Cerebellum (tissue), 4 donors: ENCODE measurements at places on chromosomes 1 and 21.

DNA sequence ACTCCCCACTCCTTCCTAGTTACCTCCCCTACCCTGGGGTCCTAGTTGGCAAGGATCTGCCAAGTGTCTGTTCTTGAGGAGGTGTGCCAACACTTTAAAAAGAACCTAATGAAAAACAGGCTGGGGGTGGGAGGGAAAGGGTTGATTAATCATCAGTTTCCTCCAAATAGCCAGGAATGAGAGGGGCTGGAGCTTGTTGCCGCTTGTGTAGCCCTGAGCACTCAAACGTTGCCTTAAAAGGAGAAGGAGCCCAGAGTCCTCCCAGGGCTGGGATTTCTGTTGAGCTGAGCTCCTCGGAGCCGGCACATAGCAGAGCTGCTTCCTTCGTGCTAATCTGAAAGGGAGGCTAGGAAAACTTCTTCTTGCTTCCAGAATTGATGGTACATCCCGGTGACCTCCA lies 15.9 kb downstream of the SHISA4 start:
- no peak for DNase-seq

DNA sequence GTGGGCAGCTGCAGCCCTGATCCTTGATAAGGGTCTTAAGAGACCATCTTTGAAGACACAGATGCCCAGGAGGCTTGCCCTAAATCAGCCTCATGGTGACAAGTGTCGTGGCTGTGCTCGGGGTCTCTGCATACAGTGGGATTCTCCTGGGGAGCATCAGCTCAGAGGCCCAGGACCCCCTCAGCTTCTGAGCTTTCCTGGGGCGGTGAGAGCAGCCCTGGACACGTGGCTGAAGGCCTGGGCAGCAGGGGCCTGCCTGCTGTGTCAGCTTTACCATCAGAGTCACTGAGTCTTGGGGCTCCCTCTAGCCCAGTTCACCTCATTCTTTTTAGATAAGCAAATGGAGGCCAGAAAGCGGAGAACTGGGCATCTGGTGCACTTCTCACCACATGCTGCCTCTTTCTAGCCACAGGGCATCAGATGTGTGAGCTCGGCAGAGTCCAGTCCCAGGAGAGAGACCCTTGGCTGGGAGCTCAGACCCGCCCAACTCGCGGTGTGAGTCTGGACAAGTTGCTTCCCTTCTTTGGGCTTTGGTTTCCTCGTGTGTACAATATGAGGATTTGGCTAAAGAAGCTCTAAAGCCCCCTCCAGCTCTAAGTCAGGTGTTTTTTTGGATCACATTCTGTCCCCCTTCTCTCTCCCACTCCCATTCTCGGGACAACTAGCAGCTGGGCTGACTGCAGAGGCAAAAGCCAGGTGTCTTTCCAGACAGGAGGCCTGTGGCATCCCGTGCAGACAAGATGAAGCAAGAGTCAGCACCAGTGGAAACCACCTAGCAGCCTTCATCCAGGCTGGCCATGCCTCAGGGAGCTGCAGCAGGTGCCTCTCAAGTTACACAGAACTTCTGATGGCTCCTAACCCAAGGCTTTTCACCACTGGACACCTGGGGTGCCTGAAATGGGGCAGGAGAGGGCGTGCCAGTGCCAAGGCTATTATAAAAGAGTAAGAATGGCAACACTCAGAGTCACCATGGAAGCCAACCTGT lies 119.1 kb downstream of the KCNN3 start:
- no peak for DNase-seq

GRCh38 chr1:75861831-75862230 lies 65.1 kb downstream of the MSH4 start:
- DNase-seq: no peak

GRCh38 chr21:46329796-46330195 lies 5.8 kb downstream of the PCNT start:
- no peak for DNase-seq

DNA sequence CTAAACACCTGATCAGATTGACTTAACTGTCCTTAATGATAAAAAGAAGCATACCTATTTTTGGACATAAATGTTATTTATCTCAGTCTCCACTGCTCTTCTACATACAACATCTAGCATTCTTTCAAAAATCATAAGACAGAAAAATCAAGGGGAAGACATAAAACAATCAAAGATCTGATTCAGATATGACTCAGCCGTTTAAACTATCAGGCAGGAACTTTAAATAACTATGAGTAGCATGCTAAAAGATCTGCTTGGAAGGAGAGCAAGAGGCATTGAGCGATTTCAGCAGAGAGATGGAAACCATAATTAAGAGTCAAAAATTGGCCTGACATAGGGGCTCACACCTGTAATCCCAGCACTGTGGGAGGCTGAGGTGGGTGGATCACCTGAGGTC lies 27.2 kb upstream of the SLC22A15 start:
- no peak for DNase-seq

GRCh38 chr1:90274376-90274775 lies 279.5 kb downstream of the ZNF326 start:
- no peak for DNase-seq

DNA sequence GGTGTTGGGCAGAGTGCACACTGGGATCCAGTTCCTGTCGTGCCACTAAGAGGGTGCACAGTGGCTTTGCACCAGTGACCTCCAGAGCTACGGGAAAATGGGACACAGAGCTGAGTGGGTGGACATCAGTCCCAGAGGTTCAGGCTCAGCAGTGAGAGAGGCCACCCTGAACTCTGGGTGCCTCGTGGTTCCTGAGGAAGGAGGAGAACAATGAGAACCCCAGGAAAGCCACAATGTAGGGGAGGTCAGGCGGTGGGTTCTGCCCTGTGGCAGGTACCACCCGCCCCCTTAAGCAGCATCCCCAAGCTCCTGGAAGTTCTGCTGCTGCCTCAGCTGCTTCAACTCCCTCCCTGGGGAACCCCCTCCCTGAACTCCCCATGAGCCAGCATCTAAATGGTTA lies 112.2 kb downstream of the GRIK3 start:
- DNase-seq: no peak

DNA sequence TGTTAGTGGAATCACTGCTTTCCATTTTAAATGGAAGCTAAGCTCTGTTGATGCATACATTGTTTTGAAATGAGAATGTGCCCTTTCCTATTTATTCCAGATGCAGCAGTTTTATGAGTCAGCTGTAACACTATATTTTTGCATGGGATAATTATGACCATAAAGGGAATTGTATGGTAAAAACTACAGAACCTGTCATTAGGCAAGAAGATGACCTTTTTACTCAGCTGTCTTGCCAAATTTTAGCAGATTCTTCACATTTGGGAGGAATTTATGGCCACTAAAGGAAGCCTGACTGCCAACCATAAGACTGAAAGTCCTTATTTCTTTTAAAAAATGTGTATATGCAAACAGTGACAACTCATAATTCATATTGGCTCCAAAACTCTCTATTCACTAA lies 356.3 kb upstream of the PRMT6 start:
- no peak for DNase-seq

- DNase-seq: no peak
Observed at GRCh38 chr1:37131281-37131680, 97.0 kb upstream of the GRIK3 start.

DNA sequence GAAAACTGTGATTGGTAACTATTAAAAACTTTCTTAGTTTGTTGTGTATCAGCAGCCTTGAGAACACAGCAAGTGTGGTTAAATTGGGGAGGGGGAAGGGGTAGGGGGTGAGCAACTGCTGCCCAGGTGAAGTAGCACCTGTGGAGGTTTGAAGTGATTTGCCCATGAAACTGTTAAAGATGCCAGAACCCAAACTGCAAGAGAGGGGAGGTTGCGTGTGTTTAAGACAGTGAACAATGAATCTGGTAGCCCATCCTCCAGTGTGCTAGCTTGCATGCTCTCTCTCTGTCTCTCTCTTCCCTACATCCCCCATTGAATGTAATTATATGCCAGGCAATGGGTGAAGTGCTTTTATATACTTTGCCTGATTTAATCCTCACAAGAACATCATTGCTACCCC lies 154.7 kb downstream of the RUNX1 start:
- no peak for DNase-seq

GRCh38 chr1:224498574-224499170 lies 64.1 kb upstream of the WDR26 start:
- DNase-seq: no peak

- DNase-seq: peak; percentile 93
Observed at GRCh38 chr1:114511032-114511785, at the start of gene TRIM33. TSS of gene TRIM33 (minus strand) at chr1:114511203. CDS start at chr1:114511076, 127 bp downstream.

GRCh38 chr1:2028870-2029560 lies 9.9 kb downstream of the GABRD start:
- DNase-seq: no peak

DNA sequence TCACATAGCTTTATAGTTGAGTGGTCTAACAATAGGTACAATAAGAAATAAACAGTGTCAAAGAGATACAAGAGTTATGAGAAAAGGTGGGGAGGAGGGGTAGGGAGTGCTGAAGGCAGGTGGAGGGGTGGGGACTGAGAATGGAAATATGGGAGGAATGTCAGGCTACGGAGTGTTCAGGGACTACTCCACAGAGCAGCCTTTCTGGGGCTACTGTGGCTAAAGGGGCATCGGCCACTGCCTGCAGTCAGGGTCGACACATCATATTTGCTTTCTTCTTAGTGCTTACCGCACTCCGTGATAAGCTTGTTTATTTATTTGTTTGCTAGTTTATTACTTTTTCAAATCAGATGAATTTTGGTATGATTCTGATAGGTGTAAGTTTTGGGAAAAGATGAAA lies 34.4 kb upstream of the CRNN start:
- DNase-seq: no peak

- no peak for DNase-seq
Observed at GRCh38 chr1:233480198-233480597, 133.7 kb upstream of the KCNK1 start.

DNA sequence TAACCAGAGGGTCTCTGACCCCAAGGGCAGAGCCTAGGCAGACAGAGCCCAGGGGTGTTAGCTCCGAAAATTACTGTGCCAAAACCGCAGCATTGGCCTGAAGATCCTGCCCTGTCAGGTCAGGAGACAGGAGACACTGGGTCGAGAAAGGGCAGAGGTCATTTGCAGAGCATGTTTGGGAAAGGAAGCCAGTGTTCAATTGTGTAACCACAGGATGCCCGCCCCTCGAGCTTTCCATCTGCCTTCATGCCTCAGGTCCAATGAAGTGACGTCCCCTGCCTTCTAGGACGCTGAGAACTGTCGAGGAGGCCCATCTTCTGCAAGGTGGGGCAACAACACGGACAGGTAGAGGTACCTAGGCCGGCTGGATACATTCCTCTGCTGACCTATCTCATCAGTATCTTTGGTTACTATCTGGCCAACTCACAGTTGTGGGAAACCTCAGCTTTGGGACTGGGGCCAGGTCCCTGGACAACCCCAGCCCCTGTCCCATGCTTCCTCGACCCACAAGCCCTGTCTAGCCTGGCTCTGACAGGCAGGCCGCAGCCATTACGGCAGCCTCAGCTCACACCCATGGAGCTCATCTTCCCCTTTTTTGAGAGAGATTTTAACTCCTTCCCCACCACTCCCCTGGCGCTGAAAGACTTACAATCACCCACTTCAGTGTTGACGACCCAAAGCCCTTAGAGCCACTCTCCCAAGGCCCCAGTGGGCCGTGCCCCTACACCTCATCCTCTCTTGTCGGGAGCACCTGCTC lies 1.3 kb downstream of the ARL8A start:
- no peak for DNase-seq

DNA sequence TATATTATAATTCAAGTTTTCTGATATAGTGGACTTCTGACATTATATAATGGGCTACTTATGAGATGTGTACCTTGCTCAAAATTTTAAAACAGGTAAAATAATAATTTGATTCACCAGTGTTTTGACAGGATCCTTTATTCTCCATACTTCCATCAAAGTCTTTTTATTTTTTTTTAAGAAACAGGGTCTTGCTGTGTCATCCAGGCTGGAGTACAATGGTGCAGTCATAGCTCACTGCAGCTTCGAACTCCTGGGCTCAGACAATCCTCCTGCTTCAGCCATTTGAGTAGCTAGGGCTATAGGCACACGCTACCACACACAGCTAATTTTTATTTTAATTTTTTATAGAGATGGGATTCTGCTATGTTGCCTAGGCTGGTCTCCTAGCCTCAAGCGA lies 129.4 kb downstream of the NRDC start:
- DNase-seq: no peak

DNA sequence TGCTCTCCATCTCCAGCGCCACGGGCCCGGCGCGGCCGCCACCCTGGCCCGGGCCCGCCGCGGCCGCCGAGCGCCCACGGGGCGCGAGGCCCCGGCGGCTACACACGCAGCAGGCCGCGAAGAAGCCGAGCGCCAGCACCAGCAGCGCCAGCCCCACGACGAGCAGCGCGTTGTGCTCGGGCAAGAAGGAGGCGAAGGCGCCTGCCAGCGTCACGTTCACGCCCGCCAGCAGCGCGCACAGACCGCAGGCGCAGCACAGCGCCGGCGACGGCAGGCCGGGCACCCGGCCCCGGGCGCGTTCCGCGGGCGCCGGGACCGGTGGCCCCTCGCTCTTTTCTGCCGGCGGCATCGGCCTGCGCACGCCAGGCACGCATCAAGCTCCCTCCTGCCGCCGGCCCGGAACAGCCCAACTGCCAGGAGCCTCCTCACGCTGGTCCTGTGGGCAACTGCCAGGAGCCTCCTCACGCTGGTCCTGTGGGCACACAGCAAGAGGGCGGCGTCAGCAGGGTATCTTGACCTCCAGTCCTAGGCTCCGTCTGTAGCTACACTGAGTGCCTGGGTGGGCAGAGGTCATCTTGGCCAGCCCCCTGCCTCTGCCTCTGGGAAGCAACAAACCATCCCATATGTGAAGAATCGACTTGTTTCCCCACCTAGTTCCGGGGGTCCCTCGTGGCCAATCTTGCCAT lies 18.1 kb downstream of the KNCN start:
- peak; percentile 52 for DNase-seq

GRCh38 chr1:91844862-91845528 lies 41.0 kb downstream of the TGFBR3 start:
- DNase-seq: no peak

DNA sequence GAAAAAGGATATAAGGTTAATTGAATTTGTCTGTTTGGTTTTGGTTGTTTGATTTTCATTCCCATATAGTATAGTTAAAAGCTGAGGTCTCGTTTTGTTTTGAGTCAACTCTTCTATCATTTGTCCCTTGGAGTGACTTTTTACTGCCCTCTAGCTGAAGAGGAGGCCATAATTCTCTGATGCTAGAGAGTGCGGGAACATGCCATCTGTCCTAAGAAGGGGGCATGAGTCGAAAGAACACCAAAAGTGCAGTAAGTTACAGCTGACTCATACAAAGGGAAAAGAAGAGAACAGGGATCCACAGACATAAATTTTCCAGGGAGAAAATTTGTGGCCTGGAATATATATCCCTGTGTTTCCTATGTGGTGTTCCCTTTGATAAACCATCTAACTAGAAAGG lies 4.1 kb downstream of the KRTAP21-3 start:
- no peak for DNase-seq

DNA sequence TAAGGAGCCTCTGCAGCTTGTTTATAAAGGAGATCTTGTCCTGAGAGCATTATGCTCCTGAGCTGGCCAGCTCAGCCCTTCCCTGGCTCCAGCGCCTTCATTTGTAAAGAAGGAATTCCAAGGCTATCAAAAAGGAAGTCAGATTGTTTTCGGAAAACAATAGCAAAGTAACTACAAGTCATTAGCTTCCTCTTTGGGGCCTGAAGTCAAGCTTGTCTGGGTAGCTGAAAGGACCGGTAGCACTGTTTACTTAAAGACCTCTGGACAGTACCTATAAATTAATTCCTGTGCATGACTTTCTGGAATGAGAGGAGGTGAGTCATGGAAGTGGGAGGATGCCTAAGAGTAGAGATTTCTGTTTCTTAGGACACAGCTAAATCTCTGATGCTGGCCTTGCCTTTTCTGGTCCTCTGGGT lies 20.7 kb upstream of the GJA5 start:
- no peak for DNase-seq
